ENCODE measurements at places on chromosomes 4 and X. TPM values are rescaled to one million over a fixed set of nuclear protein-coding genes. Genes with fewer than 3 reads are reported as not detected.

The EIF1AX gene
- 81.7 TPM for total RNA-seq

DNA sequence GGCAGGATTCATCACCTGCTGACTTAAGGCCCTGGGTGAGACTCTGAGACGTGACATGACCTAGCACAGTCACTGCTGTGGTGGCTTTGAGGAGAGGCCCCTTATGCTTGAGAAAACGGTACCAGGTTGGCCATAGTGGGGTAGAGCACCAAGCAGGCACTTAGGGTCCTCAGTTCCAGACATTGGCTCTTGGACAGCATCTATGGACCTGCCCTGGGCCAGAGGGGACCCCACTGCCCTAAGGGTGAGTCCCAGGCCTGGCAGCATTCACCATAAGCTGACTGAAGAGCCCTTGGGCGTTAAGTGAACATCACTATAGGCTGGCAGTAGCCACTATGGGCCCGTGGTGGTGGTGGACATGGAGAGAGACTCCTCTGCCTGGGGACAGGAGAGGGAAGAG is 78.7 kb downstream of the FNIP2 start:
- no peak overlapping the region for H3K27ac ChIP-seq
- peaks cover 11% of the 10 kb centered on the region for H3K4me1 ChIP-seq
- DNase-seq: no peak
- H3K4me3 ChIP-seq: no peak overlapping the region
- H3K36me3 ChIP-seq: peaks cover 2% of the 10 kb centered on the region

The SSX2B gene
- total RNA-seq: not detected

- H3K36me3 ChIP-seq: no peaks in the 10 kb centered on the region
- no peaks in the 10 kb centered on the region for H3K4me1 ChIP-seq
Observed at GRCh38 chr4:6331018-6331417, 61.4 kb downstream of the WFS1 start.

The USP17L12 gene
- not detected for total RNA-seq

DNA sequence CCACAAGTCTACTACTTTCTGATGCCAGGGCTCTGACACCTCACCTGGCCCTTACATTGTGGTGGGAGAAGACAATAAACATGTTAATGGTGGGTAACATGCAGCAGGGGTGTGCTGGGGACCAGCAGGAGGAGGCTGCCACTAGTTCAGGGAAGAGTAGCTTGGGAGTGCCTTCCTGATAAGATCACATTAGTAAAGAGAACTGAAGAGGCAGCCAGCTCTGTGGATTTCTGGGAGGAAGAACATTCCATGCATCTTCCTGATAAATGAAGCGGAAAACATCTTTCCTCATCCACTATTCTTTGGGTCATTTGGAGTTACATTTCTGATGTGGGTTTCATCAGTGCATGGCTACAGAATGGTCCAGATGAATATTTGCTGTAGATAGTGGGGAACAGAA is 9.0 kb downstream of the RNF150 start:
- H3K27me3 ChIP-seq: peaks cover 44% of the 10 kb centered on the region
- H3K36me3 ChIP-seq: no peaks in the 10 kb centered on the region
- no peak overlapping the region for H3K27ac ChIP-seq

DNA sequence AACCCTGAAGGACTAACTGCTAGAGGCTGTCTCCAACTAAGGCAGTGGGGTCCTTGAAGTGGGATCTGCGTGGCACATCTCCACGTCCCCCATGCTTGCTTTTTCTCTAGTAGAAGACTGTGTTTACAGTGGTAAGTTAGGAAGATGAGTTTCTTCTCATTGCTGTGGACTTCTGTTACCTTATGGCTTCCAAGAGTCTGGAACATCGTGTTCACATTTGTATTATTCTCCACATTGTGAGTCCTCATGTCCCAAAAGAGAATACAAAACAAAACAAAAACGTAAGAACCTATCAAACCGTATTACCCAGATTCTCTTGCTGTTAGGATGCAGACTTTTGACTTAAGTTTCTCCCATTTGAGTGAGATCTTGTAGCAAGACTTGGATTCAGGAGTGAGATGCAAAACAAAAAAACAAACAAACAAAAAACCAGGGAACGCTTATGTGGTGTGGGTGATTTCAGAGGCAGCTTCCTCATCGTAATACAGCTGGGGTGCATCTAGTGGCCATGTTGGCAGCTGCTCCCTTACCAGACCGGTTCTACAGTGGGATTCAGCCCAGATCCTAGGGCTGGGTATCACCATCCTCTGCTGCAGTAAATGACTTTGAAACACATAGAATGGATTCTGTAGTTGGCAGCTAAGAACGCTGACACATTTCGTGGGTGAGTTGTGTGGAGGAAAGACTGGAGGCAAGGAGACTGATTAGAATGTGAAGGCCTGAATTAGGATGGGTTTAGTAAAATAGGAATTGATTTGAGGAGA is 41.3 kb downstream of the TMEM131L start:
- H3K27me3 ChIP-seq: no peaks in the 10 kb centered on the region
- peaks cover 77% of the 10 kb centered on the region for H3K4me1 ChIP-seq
- no peak for DNase-seq
- H3K4me3 ChIP-seq: no peak overlapping the region
- peak overlapping the region; percentile 24 for H3K27ac ChIP-seq

The CNKSR2 gene
- 7.3 TPM for total RNA-seq

DNA sequence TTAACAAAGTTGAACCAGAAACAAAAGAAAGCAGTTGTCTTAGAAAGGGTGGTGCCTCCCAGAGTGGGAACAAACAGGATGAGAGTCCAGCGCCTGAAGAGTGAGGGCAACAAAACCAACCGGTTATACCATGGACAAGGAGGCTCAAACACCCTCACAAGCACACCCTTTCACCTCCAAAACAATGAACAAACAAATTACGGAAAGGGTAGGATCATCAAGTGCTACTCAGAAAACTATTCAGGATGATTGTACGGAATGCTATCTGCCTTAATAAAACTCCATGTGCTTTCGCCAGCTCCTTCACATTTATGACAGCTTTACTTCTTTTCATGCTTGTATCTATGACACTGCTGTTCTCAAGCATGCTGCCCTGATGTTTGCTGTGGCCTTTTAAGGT is 26.8 kb downstream of the SLC39A8 start:
- no peak overlapping the region for H3K27ac ChIP-seq
- H3K4me3 ChIP-seq: no peak overlapping the region
- DNase-seq: no peak
- peaks cover 28% of the 10 kb centered on the region for H3K36me3 ChIP-seq

The PLRG1 gene
- 125 TPM for total RNA-seq

DNA sequence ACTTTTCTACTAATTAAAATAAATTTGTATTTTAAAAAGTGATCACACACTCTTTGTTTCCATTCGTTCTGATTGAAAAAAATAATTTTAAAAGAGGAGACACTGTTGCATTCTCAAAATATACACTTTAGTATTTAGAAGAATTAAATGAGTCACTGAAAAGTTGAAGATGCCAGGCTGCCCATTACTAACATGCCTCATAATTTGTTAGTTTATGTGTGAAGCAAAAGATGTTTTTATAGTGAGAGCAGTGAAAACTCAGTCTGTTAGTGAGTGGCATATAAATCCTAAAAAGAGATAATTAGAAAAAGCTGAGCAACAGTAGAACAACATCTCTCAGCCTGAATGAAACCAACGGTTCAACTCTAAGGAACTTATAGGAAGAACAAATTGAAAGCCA is 143.4 kb downstream of the CDS1 start:
- DNase-seq: no peak
- no peaks in the 10 kb centered on the region for H3K36me3 ChIP-seq
- peaks cover 3% of the 10 kb centered on the region for H3K4me1 ChIP-seq
- H3K4me3 ChIP-seq: no peak overlapping the region

- H3K27ac ChIP-seq: no peak overlapping the region
- peaks cover 7% of the 10 kb centered on the region for H3K4me1 ChIP-seq
- H3K4me3 ChIP-seq: no peak overlapping the region
- no peaks in the 10 kb centered on the region for H3K36me3 ChIP-seq
- peaks cover 14% of the 10 kb centered on the region for H3K27me3 ChIP-seq
Observed at GRCh38 chr4:829761-830600, 4.1 kb upstream of the CPLX1 start.

DNA sequence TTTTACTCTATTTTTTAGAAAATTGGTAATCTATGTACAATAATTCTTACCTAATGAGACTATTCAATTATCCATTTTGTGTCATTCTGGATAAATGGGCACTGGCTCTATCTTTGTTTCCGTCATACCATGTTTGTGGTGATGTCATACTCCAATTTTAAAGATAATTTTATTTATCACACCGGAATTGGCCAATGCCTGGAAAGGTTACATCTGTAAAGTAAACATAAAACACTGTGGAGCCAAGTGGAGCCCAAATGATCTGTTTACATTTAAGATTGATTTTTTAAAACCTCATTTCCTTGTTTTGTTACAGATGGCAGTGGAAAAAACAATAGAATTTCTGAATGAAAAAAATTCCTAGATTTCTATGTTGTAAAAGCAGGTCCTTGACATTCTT is 120.2 kb upstream of the GPRIN3 start:
- no peak for DNase-seq
- no peaks in the 10 kb centered on the region for H3K36me3 ChIP-seq
- peaks cover 2% of the 10 kb centered on the region for H3K27me3 ChIP-seq

GRCh38 chr4:90113881-90114457 is 13.2 kb upstream of the CCSER1 start:
- H3K27me3 ChIP-seq: peaks cover 7% of the 10 kb centered on the region
- H3K36me3 ChIP-seq: no peaks in the 10 kb centered on the region
- H3K4me1 ChIP-seq: no peaks in the 10 kb centered on the region
- H3K4me3 ChIP-seq: no peak overlapping the region

The UCP1 gene
- total RNA-seq: not detected

DNA sequence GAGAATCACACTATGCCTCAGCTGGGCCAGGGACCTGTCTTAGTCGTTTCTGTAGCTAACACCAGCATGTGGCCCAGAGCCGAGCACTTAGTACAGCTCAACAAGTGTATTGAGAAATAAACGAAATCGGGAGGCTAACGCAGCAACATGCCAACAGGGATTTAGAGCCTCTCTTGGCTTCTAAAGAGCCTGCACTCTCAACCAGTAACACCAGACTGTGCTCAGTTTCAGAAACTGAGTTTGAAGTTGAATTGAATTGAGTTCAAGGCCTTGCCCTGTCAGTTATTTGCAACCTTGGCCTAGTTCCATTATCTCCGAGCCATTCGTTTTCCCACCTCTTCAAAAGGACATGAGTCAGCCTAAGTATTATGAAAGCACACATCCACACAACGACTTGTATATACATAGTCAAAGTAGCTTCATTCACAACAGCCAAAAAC is 71.3 kb upstream of the LDB2 start:
- DNase-seq: no peak
- no peak overlapping the region for H3K27ac ChIP-seq
- no peaks in the 10 kb centered on the region for H3K27me3 ChIP-seq
- no peaks in the 10 kb centered on the region for H3K36me3 ChIP-seq

The UNC5C gene
- total RNA-seq: not detected

GRCh38 chrX:96997196-96997595 is 113.5 kb downstream of the RPA4 start:
- H3K27ac ChIP-seq: no peak overlapping the region
- no peaks in the 10 kb centered on the region for H3K27me3 ChIP-seq
- no peak overlapping the region for H3K4me3 ChIP-seq
- no peak for DNase-seq
- no peaks in the 10 kb centered on the region for H3K4me1 ChIP-seq

The ANOS1 gene
- not detected for total RNA-seq

- peaks cover 64% of the 10 kb centered on the region for H3K4me1 ChIP-seq
- peak overlapping the region; percentile 67 for H3K27ac ChIP-seq
- no peak overlapping the region for H3K4me3 ChIP-seq
- peaks cover 3% of the 10 kb centered on the region for H3K36me3 ChIP-seq
Observed at GRCh38 chrX:130097507-130098209, 12.6 kb downstream of the ELF4 start.

- H3K27ac ChIP-seq: no peak overlapping the region
- DNase-seq: no peak
- no peaks in the 10 kb centered on the region for H3K36me3 ChIP-seq
- H3K27me3 ChIP-seq: no peaks in the 10 kb centered on the region
Observed at GRCh38 chr4:188819233-188819632, 680.0 kb downstream of the TRIML1 start.

DNA sequence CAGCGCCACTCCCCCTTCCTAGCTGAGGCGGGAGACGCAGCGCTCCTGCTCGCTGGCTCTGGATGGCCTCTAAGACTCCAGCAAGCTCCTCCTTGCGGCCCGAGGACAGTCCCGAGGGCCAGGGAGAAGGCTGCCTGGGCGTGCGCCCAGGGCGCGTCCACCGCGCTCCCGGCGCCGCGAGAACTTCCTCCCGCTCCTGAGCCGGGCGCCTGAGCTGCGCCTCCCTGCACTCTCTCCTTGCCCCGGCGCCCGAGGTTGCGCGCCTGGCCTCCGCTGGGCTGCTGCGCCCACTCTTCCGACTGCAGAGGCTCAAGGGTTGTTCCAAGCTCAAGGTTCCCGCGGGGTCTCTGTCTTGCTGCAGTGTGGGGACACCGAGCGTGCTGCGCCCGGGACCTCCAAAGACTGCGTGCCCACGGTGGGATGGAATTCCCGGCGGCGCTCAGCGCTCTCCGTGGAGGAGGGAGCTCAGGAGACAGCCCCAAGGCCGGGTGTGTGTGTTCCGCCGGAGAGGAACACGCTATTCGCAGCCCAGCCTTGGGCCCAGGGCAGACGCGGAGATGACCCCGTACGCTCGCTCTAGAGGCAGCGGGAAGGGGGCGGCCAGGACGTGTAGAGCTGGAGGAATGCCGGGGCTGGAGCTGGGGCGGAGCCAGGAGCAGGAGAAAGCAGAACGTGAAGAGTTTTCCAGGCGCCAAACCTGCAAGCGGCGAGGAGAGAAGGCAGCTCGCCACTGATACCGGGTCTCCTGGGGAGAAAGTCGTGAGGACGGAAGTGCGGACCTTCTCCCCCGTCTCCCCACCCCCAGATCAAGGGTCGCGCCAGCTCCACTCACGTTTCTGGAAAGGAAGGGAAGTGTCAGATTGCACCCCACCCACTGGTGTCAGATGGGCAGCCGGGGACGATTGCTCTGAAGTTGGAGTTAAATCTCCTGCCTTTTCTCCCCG is at the start of gene ARHGAP6:
ARHGAP6 (minus strand) TSS at position 753 of the 944 bp plus-strand sequence. CDS start 1,092 bp downstream, outside the sequence.
- H3K27me3 ChIP-seq: peaks cover 46% of the 10 kb centered on the region
- H3K36me3 ChIP-seq: no peaks in the 10 kb centered on the region
- H3K27ac ChIP-seq: no peak within 1 kb of the TSS
- H3K4me3 ChIP-seq: peak within 1 kb of the TSS; percentile 28

DNA sequence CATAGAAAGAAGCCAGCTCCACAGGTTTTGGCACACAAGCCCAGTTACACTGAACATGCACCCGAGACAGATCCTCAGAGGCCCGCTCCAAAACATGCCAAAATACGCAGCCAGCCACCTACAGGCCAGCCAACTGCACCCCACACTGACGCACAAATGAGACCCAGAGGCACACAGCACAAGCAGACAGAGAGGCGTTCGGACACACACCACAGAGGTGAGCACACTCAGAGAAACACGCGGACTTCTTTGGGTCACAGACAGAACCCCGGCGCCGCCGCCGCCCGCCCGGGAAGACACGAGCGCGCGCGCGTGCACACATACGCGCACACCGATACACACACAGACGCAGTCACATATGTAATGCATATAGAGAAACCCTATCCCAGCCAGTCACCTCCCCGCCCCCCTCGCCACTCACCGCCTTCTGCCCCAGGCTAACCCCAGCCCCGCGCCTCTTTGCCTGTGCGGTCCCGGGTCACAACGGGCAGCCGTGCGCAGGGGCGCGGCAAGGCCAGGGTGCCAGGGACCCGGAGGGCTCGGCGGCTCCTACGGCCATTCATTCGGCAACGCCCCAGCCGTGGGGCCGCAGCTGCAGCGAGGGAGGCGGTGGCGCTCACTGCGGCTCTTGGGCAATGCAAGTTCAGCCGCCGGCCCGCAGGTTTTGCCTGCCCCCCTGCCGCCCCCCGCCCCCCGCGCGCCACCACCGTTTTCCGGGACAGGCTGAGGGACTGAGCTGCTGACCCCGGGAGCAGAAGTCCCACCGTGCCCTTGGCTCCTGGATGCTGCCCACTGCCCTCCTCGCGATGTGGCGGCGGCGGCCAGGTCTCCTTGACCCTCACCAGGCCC is 553 bp downstream of the SEPTIN6 start:
- peak; percentile 81 for DNase-seq
- H3K4me3 ChIP-seq: peak overlapping the region; percentile 98
- H3K36me3 ChIP-seq: peaks cover 17% of the 10 kb centered on the region
- H3K4me1 ChIP-seq: peaks cover 11% of the 10 kb centered on the region
- peak overlapping the region; percentile 98 for H3K27ac ChIP-seq

The CENPVL2 gene
- not detected for total RNA-seq

All from activated CD4-positive, alpha-beta T cell treated with anti-CD3 and anti-CD28 coated beads for 36 hours (primary cell).